ENCODE measurements at places on chromosomes 1 and 21.

- DNase-seq, result no peak
Measured at GRCh38 chr1:117592155-117592554, 13.7 kb upstream of the TENT5C start.

- DNase-seq, result no peak
Measured at GRCh38 chr1:229457436-229457835, 23.5 kb upstream of the ACTA1 start.

DNA sequence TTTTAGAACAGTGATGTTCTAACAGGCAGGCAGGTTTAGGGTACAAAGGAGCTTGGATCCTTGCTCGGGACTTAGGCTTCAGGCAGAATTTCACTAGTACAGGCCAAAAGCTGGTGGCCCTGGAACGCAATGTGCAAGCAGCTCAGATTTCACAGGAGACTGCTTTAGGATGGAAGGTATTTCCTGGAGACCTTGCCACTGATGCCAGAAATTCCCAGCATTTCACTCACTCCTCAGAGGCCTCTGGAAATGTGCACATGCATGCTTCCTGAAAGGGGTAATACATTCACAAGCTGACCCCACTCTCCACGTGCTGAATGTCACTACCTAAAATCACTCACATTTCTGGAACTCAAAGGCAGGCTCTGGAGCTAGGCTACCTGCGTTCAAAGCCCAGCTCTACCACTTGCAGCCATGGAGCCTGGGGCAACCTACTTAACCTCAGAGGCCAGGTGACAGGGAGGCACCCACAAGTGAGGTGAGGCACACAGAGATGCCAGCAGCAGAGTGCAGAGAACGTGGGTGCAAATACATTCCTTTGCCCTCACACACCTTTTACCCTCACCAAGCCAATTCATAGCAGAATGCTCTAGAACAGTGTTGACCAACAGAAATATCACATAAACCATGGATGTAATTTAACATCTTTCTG is 56.5 kb downstream of the CDC7 start:
- no peak for DNase-seq

- no peak for DNase-seq
Measured at GRCh38 chr1:65259816-65260215, 49.5 kb upstream of the DNAJC6 start.

DNA sequence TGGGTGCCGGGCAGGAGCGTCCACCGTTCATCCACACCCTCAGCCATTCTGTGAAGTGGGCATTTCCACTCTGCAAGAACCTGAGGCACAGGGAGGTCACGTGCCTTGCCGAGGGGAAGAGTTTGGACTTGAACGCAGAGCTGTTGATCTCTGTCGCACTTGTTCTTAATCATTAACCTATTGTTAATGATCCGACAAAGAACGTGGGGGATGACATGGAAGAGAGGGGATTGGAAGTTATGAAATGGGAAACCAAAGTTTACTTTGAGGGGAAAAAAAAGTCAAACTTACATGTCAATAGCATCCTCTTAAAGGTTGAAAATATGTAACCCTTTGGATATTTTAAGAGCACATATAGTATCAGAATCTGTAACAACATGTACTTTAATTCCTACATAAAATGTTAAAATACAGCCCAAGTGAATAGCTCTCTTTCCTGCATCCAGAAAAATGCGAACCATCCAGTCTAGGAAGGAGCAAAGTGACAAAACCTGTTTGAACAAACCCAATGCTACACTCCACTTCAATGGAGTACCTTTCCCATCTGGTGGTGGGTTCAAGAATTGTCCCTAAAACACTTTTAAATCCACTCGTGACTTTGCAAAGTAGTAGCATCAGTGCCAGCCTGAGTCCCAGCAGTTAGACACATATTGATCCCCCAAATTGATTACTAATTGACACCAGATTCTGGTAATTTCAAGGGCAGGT is 75.5 kb downstream of the SETD4 start:
- no peak for DNase-seq

DNA sequence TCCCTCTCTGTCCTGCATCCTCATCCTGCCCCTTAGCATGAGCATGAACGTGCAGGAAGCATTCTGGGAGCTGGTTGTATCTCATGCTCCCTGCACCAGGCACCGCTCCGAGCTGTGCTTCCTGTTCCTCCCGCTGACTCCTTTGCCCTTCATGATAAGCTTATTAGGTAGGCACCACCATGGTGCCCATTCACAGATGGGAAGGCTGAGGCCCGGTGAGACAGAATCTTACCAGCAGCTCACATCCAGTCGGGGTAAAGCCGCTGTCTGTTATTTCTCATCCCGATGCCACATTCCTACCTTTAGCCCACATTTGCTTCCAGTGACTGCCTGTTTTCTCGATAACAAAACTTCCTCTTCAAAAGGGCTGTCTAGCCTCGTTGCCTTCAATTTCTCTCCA is 7.3 kb downstream of the MIIP start:
- DNase-seq, result no peak

- no peak for DNase-seq
Measured at GRCh38 chr1:86183810-86184209, 27.2 kb upstream of the COL24A1 start.

DNA sequence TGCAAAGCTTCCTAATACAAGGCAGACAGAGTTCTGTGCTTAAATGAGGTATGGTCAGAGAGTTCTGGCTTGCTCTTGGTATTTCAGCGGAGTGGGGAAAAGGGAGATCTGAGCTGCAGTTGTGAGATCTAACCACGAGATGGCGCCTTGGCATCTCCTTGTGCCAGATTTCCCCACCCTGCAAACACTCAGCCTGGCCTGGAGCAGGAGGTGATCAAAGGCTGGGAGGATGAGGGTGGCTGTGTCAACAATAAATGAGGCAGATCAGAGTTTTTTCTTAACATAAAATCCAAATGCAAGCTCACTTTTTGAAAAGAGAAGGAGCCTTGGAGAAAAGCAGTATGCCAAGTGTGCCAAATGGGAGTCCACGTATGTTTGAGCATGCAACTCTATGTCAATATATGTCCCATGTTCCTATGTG is 4.1 kb upstream of the TFAP2E start:
- no peak for DNase-seq

- no peak for DNase-seq
Measured at GRCh38 chr21:28229814-28230213, 762.9 kb downstream of the LTN1 start.

GRCh38 chr1:92323473-92324453 is 24.9 kb downstream of the RPAP2 start:
- no peak for DNase-seq

- no peak for DNase-seq
Measured at GRCh38 chr1:35097224-35097623, 18.0 kb downstream of the ZMYM1 start.

DNA sequence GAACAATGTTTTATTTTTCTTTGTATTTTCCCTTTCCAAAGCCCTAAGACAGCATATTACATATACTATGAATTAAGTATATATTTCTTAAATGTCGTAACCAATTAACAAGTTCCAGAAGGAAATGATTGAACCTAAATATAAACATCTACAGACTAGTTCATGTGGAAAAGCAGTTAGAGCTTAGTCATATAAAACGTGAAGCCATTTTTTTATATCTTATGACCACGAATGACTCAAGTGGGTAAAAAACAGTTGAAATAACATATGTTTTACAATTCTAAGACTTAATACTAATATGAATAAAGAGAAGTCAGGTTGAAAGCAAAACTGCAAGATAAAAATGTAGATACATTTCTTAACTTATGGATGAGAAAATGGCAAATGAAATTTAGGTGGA is 307.3 kb downstream of the BRINP3 start:
- DNase-seq, result no peak

GRCh38 chr1:116386042-116386441 is 13.0 kb downstream of the ATP1A1 start:
- no peak for DNase-seq

DNA sequence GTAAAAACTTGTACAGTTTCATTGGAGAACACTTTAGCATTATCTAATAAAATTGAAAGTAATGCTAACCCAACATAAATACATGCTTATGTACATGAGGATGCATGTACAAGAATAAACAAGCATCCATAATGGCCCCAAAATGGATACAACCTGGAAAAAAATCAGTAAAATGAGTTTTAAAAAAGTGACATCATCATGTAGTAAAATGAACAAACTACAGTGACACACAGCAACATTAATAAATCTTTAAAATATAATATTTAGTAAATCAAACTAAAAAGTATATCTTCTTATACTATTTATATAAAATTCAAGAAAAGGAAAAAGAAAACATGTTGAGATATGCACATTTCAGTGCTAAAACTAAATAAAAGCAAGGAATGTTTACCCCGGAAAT is 140.5 kb downstream of the CLEC20A start:
- no peak for DNase-seq

GRCh38 chr1:230901671-230902070 is 33.4 kb upstream of the C1orf198 start:
- DNase-seq, result no peak

GRCh38 chr1:201507360-201507675 is 395 bp upstream of the CSRP1 start:
- no peak for DNase-seq

DNA sequence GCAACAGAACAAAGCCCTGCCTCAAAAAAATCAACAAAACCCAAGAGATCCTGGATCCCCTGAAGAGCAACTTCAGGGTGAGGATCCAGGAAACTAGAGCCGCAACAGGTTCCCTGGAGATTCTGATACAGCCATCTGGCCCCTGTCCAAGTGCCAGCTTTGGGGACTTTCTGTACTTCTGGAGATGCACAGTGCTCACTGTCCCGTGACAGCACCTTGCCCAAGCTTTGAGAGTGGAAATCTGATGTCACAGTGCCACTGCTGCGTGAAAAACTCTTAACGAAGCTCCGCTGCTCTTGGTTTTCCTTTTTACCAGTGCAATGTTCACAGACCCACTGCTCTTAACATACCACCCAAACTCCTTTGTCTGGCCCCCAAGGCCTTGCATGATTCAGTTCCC is 26.3 kb downstream of the STK40 start:
- DNase-seq, result no peak

DNA sequence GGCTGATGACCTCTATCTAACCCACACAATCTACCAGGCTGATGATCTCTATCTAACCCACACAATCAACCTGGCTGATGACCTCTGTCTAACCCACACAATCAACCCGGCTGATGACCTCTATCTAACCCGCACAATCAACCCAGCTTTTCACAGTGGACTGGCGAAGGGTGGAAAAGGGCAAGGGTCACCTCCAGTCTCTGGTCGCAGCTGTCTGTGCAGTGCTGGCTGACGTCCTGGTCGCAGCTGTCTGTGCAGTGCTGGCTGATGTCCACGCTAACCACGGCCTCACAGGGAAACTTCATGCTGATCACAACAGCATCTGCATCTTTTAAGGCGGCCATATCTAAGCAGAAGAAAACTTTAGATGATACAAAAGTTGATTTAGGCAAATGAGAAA is 12.2 kb upstream of the CCDC27 start:
- DNase-seq, result no peak

GRCh38 chr1:178308438-178308837 is 188.3 kb downstream of the CLEC20A start:
- DNase-seq, result no peak

GRCh38 chr21:39189857-39190604 is 6.8 kb upstream of the PSMG1 start:
- DNase-seq, result no peak

DNA sequence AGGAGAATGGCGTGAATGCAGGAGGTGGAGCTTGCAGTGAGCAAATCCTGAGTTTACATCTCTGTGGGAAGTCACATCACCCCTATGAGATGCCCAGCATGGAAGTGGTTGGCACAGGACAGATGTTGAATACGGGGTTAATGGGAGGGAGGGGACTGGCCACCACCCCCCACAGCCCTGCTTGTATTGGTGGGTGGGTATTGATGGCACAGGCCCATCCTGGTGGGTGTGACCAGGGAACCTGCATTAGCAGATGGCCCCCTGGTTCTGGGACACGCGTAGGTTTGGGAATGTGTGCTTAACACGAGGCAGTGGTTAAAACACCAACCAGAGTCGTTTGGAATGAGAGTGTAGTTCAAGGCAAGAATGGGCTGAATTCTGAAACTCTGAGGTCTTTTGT is 117.9 kb downstream of the PRDM2 start:
- no peak for DNase-seq

- peak; percentile 8 for DNase-seq
Measured at GRCh38 chr1:29793101-29793546, 556.8 kb downstream of the PTPRU start.

DNA sequence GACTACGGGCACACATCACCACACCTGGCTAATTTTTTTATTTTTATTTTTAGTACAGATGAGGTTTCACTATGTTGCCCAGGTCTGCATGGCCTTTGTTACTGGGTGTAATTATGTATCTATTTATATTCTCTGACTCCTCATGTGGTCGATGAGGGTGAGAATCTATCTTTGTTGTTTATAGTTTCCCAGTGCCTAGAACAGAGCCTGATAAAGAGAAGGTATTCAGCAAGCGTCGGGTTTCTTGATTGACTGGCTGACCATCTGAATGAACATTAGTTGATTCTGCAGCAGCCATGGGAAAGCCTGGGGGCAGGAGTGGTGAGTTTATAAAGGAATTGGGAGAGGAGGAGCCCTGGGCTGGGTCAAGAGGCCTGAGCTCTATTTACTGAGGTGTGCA is 28.5 kb downstream of the SERINC2 start:
- DNase-seq, result no peak

GRCh38 chr1:67440339-67440738 is 10.1 kb upstream of the SERBP1 start:
- no peak for DNase-seq

DNA sequence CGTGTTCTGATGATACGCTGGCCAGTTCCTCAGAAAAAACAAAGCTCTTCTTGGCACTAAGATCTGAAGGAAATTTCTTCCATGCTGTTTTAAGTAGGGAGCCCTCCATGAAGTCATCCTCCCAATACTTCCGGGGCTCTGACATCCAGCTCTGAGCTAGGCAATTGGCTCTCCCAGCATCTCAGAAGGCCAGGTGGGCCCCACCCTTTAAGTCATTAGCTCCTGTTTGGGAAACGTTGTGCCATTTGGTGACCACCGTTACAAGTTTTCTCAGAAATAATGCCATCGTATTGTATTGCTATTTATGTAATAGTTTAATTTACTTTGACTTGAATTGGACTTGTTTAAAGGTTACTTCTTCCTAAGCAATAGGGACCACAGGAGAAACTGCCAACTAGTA is 130.3 kb upstream of the EDN2 start:
- no peak for DNase-seq

- DNase-seq, result no peak
Measured at GRCh38 chr1:155776414-155776813, 80.6 kb downstream of the GON4L start.

DNA sequence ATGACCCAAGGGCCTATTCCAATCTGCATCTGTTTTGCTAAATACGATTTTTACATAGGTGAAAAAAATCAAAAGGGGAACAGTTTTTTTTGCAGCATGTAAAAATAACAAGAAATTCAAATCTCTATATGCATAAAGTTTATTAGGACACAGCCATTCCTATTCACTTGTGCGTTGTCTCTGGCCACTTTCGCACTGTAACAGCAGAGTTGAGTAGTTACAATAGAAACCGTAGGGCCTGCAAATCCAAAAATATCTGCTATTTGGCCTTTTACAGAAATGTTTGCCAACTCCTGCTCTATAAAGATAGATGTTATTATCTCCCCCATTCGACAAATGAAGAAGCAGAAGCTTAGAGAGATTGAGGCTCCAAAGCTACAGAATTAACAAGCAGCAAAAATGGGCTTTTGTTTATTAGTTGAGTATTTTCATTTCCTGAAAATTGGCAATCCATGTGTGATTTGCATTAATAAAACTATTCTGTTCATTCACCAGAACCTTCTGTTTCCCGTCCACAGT is 5.5 kb downstream of the DYNLT5 start:
- no peak for DNase-seq

GRCh38 chr1:156591432-156592157 is at the start of gene NAXE:
NAXE (plus strand) TSS chr1:156591776; CDS start chr1:156591805, 29 bp downstream.
- DNase-seq, result peak; percentile 55

Data from activated T-helper 1 cell treated with anti-CD3 and anti-CD28 coated beads, Interleukin-2, amount 50 U/mL, for 16 hours (primary cell).